ENCODE measurements at places on chromosomes 7 and 10.

DNA sequence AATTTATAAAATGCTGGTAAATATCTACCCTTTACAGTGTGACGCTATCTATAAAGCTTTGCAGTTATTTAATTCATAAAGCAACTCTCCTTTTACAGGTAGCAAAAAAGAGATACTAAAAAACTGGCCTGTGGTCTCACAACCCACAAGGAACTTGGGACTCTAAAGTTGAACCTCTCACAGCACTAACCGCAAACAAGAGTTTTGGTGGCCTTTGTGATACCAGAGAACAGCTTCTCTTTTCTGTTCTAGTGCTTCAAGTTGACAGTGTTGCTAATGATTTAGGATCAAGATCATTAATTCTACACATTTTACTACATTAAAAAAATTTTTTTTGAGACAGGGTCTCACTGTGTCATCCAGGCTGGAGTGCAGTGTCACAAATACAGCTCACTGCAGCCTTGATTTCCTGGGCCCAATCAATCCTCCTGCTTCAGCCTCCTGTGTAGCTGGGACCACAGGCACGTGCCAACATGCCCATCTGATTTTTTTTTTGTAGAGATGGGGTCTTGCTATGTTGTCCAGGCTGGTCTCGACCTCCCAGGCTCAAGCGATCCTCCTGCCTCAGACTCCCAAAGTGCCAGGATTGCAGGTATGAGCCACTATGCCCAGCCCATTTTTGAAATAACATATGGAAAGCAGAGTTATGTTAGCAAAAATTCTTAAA is 56.0 kb upstream of the ST8SIA6 start:
- DNase-seq = no peak

GRCh38 chr7:139169816-139170215 is 60.3 kb upstream of the ZC3HAV1 start:
- no peak for DNase-seq

DNA sequence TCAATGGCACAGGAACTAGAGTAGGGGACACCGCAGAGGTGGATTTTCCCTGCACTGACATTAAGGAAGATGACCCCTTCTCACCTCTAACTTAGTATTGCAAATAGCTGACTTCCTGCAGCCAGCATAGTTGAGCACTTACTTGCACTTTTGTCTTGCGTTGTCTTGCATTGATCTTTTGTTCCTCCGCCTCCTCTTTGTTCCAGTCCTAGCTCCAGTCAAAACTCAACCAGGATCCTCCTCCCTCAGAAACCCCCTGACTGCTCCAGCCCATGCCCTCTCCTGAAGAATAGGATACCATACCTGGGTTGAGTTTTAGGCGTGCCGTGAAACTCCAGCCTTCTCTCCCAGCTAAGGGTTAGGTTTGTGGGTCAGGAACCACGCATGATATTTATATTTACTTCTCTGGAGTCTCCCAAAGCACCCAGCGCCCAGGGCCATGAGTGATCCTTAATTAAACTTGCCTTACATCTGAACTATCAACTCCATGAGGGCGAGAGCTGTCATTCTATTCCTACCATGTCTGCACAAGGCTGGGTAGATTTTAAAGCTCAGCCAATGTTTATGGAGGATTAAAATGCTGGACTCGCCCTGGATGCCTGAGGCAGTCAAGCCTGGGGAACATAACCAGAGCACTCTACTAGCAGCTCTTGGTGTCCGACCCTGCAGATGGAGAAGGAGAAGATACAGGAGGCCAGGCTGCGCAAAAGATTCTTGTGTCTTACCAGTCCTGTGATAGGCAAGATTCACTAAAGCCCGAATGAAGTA is 14.1 kb downstream of the ZNF467 start:
- DNase-seq = no peak

- no peak for DNase-seq
These were observed 63.5 kb downstream of the LGI1 start for GRCh38 chr10:93821051-93821772.

DNA sequence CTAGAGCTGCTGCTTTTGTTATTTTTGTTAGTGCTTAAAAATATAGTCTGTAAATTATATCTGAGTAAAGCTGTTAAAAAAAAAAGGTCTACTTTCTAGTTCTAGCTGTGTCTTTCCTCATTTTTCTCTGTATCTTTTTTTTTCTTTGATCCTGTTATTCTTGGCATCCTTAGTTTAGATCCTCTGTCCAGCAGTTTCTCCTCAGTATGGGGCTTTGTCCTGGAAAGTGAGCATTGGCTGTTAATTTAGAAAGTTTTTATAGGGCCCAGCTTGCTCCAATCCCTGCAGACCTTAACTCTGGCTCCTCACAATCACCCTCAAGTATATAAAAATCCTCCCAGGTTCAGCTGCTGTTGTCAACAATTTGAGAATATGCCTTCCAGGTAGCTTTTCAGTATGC is 23.5 kb downstream of the DDX50 start:
- DNase-seq = no peak

GRCh38 chr10:69068549-69068948 is 19.4 kb upstream of the SRGN start:
- DNase-seq = no peak

DNA sequence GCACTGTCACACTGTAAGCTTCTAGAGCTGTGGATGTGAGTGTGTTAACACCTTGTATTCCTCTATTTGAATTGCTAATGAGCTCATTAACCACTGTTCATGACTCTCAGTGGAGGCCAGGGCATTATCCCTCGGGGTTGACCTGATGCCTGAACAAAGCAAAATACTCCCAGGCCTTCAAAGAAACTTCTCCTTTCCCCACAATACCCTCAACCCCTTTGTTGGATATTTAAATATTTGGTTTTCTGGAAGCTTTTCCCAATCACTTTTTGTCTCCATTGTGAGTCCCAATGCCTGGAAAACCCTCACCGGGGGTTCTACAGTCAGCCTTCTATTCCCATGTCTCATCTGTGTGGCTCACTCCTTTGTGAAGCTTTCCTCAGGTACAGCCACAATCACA is 780.1 kb downstream of the PHTF2 start:
- no peak for DNase-seq

All from stimulated activated CD4-positive, alpha-beta T cell treated with anti-CD3 and anti-CD28 coated beads, Interleukin-4, amount 100 ng/mL, for 1 hour (primary cell).